Naive B cell (primary cell): ENCODE measurements at places on chromosomes 3 and 15.

DNA sequence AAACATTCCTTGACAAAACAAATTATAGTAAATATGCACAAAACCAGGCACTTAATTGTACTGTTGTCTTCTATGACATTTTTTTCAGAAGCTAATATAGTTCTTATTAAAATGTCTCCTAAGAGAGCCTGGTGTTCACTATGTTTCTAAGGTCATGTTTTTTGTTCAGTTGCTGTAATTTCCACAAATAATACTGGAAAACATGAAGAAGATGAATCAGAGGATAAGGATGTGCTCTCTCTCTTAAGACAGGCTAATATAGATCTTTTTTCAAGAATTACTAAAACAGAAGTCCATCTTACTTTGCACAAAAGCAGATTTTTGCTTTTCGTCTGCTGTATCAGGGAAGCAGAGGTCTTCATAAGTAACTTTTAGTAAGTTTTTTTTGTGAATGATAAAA lies 823.0 kb upstream of the NECTIN3 start:
- no peaks in the 10 kb centered on the region for H3K4me1 ChIP-seq
- no peak overlapping the region for H3K27ac ChIP-seq
- no peak for DNase-seq
- H3K27me3 ChIP-seq: no peaks in the 10 kb centered on the region

- H3K36me3 ChIP-seq: no peaks in the 10 kb centered on the region
- H3K27ac ChIP-seq: no peak overlapping the region
- DNase-seq: no peak
- H3K4me3 ChIP-seq: no peak overlapping the region
- no peaks in the 10 kb centered on the region for H3K4me1 ChIP-seq
These were observed 34.7 kb upstream of the SLC24A5 start for GRCh38 chr15:48086133-48086532.

- H3K27ac ChIP-seq: no peak overlapping the region
- H3K36me3 ChIP-seq: no peaks in the 10 kb centered on the region
- DNase-seq: no peak
- H3K4me1 ChIP-seq: no peaks in the 10 kb centered on the region
- H3K27me3 ChIP-seq: no peaks in the 10 kb centered on the region
These were observed 62.7 kb upstream of the CCR4 start for GRCh38 chr3:32888739-32889138.

- peaks cover 5% of the 10 kb centered on the region for H3K27me3 ChIP-seq
- no peaks in the 10 kb centered on the region for H3K36me3 ChIP-seq
- no peak overlapping the region for H3K27ac ChIP-seq
These were observed 18.1 kb upstream of the SCN10A start for GRCh38 chr3:38834110-38834509.

DNA sequence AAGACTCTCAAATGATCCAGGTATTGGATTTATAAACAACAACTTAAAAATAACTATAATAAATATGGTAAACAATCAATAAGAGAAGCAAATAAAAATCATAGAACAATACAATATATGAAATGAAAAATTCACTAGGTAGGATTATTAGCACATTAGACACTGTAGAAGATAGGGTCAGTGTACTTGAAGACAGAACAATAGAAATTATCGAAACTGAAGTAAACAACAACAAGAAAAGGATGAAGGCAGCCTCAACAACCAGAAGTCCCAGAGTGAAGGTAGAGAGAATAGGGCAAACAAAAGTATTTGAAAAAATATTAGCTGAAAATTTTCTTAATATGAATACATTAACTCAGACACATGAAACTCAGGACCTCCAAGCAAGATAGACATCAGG lies 11.9 kb downstream of the IQCB1 start:
- no peak for DNase-seq
- peaks cover 72% of the 10 kb centered on the region for H3K36me3 ChIP-seq
- peaks cover 39% of the 10 kb centered on the region for H3K4me1 ChIP-seq
- no peak overlapping the region for H3K4me3 ChIP-seq
- H3K27me3 ChIP-seq: no peaks in the 10 kb centered on the region

GRCh38 chr3:16496408-16497222 lies 16.9 kb downstream of the RFTN1 start:
- H3K27ac ChIP-seq: peak overlapping the region; percentile 82
- no peak overlapping the region for H3K4me3 ChIP-seq
- H3K27me3 ChIP-seq: no peaks in the 10 kb centered on the region

GRCh38 chr3:130596484-130596883 lies 79.5 kb downstream of the COL6A6 start:
- no peak overlapping the region for H3K27ac ChIP-seq
- DNase-seq: no peak
- H3K27me3 ChIP-seq: peaks cover 7% of the 10 kb centered on the region
- H3K36me3 ChIP-seq: no peaks in the 10 kb centered on the region
- H3K4me1 ChIP-seq: no peaks in the 10 kb centered on the region

DNA sequence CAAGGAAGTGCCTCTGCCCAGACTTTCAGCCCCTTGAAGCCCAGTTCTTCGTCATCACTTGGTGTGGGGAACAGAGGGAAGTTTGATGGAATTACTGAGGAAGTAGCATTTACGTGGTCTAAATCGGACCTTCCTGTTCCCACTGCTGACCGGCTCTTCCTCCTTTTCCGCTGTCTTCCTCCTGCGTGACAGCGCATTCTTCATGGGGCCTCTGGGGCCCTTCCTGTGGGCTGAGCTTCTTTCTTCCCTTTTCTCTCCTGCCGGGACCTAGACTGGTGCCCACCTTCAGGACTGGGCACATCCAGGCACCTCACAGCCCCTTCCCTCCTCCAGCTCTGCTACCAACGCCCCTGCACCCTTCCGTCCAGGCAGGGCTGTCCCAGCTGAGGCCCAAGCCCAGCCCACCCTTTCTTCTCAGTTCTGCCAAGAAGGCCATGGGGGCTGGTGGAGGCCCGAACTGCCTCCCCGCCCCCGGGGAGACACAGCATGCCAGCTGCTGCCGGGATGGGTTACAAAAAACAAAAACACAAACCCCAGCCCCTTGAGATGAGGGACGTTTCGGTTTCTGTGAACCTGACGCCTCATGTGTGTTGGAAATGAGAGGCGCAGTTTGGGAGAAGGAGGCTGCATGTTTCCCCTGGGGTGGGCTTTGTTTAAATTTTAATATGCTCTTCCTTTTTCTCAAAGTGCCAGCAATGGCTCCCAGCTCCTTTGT lies 19.1 kb downstream of the ZNF710 start:
- H3K4me3 ChIP-seq: peak overlapping the region; percentile 59
- H3K27ac ChIP-seq: peak overlapping the region; percentile 79
- no peaks in the 10 kb centered on the region for H3K27me3 ChIP-seq
- no peak for DNase-seq

DNA sequence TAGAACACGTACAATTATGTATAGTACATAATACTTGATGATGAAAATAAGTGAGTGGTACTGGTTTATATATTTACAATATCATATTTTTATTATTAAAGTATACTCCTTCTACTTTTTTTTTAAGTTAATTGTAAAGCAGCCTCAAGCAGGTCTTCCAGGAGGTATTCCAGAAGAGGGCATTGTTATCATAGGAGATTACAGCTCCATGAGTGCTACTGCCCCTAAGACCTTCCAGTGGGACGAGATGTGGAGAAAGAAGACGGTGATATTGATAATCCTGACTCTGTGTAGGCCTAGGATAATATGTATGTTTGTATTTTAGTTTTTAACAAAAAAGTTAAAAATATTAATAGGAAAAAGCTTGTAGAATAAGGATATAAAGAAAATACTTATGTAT lies 40.3 kb upstream of the SCN5A start:
- H3K4me1 ChIP-seq: no peaks in the 10 kb centered on the region
- no peaks in the 10 kb centered on the region for H3K36me3 ChIP-seq
- peaks cover 8% of the 10 kb centered on the region for H3K27me3 ChIP-seq
- no peak overlapping the region for H3K4me3 ChIP-seq
- no peak for DNase-seq
